ENCODE measurements at places on chromosomes 11 and 22.

DNA sequence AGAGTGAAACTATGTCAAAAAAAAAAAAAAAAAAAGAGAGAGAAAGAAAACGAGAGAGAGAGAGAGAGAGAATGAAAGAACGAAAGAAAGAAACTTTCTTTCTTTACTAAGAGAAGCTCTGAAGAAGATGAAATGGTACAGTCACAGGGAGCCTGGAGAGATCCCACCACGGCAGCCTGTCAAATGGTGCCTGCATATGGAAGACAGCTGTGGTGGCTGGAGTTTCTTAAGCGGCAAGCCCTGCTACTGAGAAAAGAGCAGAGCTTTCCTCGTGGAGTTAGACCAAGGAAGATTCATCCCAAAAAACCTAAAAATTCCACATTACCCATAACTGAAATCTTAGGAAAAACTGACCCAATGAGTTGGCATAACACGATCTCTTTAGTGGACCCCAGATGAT, 66.7 kb downstream of the MICAL3 start:
- no peak for DNase-seq

DNA sequence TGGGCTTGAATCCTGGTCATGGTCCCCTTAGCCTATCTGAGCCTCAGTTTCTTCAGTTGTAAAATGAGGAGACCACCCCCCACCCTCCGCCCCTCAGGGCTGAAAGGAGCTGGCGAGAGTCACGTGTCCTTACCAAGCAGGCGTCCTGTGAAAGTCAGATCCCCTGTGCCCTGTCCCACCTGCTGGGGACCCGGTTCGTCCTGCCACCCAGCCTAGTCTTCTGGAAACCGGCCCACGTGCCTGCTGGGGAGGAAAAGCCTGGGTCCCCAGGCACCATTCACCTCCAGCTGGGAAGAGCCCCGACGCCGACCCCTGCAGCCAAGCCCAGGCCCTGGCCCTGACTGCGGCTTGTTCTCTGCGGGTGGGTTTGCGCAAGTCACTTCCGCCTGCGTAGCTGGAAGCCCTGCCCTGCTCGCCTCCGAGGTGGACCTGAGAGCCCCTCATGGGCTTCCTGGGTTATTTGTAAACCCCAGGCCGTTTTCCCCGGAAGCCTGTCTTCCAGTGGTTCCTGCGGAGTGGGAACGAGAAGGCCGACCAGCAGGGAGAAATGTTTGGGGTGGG, 679 bp upstream of the SSH3 start:
- DNase-seq = peak; percentile 37

DNA sequence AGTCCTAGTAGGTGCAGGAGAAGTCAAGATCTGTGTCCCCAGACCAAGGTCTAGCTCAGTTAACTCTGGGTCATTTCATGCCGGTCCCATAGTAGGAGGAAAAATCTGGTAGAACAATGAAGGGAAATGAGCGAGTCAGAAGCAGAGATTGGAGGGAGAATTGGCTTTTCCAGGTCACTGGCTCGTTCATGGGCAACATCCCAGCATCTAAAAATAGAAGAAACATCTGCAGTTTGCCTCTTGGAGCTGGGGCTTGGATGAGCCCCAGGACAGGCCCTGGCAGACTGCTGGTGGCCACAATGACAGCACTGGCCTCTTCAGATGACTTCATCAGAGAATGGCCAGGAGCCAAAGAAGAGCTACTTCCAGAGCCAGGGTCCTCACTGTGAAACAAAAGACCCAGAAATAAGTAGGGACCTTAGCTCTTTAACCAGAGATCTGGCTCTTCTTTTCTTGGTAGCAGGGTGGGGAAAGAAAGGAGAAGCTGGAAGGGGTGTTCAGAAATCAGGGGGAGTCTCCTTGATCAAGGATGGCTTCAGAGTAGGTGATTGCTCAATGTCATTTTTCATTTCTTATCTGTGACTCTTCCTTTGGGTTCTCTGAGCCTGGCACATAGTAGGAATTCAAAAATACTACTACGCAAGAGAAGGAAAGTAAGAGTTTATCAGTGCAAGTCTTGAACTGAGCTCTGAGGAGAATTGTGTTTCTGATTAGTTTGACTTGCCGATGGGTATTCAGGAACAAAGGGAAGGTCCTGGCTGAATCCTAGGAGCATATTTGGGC, 102.6 kb downstream of the TMPRSS5 start:
- no peak for DNase-seq

DNA sequence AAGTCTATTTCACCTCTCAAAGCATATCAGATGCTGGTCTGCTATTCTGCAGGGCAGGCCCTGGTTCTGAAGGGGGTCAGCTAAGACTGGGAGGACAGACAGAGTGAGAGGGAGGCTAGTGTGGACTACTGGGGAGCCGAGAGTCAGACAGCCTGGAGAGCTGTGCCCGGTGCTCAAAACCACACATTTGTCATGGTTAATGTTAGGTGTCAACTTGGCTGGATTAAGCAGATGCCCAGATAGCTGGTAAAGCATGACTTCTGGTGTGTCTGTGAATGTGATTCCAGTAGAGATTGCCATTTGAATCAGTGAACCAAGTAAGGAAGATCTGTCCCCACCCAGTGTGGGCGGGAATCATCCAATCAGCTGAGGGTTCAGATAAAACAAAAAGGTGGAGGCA, 102.6 kb downstream of the SNX19 start:
- no peak for DNase-seq

- DNase-seq = no peak
Observed at GRCh38 chr11:122331079-122331478, 215.1 kb upstream of the BLID start.

- DNase-seq = no peak
Observed at GRCh38 chr11:92495107-92495793, 270.6 kb downstream of the FAT3 start.

DNA sequence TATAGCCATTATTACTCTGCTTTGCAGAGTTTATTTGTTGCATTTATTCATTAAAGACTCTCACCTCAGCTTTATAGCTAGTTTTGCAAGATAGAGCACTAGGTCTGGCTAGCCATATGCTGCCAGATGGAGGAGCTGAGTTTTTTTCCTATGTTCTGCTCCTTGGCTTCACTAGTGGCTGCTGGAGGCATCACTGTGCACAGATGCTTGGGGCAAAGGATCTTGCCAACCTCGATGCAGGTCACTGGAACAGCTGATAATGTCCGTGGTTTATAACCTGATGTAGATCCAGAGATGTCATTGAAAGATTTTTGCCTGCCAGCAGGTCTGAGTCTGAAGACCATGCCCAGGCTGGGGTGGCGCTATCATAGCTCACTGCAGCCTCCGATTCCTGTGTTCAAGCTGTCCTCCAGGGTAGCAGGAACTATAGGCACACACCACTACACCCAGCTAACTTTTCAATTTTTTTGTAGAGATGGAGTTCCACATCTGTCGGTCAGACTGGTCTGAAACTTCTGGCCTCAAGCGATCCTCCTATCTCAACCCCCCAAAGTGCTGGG, 63.2 kb downstream of the PACS1 start:
- DNase-seq = no peak

GRCh38 chr11:111429066-111429506, 50.0 kb upstream of the POU2AF1 start:
- no peak for DNase-seq

GRCh38 chr11:127609025-127609773, 608.6 kb upstream of the KIRREL3 start:
- DNase-seq = no peak

DNA sequence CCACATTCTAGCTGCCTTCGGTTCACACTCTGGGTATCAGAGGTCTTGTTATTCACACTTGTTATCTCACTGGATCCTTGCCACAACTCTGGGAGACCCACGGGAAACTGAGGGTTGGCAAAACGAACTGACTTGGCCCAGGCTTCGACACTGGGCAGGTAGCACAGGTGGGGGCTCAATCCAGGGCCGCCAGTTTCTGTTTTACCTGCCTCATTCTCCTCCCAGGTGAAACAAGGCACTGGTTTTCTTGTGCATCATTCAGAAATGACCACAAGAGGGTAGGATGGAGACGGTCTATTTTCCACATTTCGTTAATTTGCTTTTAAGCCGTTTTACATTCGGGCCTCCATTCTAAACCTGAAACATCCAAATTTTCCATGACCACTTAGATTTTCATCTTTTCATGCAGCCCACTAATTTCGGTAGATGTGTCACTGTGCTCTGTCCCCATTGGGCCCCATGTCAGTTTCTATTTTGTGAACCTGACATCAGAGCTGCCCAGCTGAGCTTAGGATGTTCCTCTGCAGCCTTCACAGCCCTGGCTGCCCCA, 108.1 kb downstream of the KIAA1671 start:
- DNase-seq = no peak

- no peak for DNase-seq
Observed at GRCh38 chr22:35984183-35985175, 44.1 kb downstream of the RBFOX2 start.

DNA sequence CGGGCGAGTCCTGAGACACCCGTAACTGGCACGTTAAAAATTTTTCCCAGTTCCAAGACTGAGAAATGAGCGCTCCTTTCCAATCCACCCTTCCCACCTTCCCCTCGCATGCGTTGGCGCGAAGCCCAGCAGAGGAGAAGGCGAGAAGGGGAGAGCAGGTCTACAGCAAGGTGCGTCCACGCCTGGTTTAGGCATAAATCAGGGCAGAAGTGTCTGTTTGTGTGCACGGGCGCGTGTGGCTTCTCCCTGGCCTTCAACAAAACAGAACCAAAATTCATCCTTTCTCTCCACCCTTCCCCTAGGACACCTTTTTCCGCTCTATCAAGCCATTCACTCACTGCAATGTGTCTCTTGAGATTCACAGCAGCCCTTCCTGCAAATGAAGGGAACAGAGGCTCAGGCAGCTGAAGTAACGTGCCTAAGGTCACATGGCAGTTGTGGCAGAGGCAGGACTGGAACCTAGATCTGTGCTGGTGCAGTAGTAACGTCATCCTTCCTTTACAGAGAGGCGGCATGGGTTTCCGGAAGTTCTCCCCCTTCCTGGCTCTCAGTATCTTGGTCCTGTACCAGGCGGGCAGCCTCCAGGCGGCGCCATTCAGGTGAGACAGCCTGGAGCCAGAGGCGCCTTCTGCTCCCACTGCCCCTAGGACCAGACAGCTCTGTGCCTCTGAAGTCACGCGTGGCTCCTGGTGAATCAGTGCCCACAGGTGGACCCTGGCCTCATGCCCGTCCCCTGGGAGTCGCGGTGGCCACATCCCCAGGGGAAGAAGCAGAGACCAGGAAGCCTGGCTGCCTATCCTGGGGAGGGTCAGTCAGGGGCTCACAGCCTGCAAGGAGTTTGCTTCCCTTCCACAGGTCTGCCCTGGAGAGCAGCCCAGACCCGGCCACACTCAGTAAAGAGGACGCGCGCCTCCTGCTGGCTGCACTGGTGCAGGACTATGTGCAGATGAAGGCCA, 1.1 kb downstream of the CALCB start:
- peak; percentile 90 for DNase-seq

GRCh38 chr11:129960216-129961214, 42.1 kb downstream of the PRDM10 start:
- DNase-seq = peak; percentile 75

GRCh38 chr11:17846852-17847453, 112.4 kb downstream of the KCNC1 start:
- no peak for DNase-seq

- no peak for DNase-seq
Observed at GRCh38 chr11:15724601-15725000, 609.9 kb downstream of the INSC start.

- no peak for DNase-seq
Observed at GRCh38 chr11:32786811-32787210, 7.7 kb downstream of the CCDC73 start.

Data from T-helper 2 cell (primary cell).